H1 (cell line): ENCODE measurements at places on chromosomes 12 and 14.

- no peak for DNase-seq
Observed at GRCh38 chr12:69833696-69834095, 8.7 kb downstream of the MYRFL start.

DNA sequence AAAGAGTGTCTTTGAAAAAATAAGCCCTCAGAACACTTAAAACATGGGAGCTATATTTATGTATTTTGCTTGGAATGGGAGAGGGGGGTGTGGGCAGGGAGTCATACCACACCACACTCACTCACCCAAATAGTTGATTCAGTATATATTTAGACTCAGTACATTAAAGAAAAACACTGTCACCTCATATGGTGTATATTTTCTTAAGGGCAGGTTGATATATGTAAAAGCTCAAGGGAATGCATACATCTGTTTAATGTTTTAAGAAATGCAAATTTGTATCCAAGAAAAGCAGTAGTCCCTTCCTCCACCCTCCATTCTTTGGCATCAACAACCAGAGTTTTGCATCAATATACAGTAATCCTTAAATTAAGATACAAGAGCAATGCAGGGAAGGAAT lies 1.4 kb downstream of the NFYB start:
- no peak for DNase-seq

- DNase-seq: no peak
Observed at GRCh38 chr12:30936036-30936435, 9.5 kb downstream of the TSPAN11 start.

GRCh38 chr12:130253866-130254265 lies 83.8 kb upstream of the PIWIL1 start:
- DNase-seq: no peak

GRCh38 chr14:70392676-70393075 lies 24.2 kb downstream of the SYNJ2BP start:
- no peak for DNase-seq

GRCh38 chr12:42296503-42297109 lies 29.3 kb downstream of the ZCRB1 start:
- peak; percentile 54 for DNase-seq

DNA sequence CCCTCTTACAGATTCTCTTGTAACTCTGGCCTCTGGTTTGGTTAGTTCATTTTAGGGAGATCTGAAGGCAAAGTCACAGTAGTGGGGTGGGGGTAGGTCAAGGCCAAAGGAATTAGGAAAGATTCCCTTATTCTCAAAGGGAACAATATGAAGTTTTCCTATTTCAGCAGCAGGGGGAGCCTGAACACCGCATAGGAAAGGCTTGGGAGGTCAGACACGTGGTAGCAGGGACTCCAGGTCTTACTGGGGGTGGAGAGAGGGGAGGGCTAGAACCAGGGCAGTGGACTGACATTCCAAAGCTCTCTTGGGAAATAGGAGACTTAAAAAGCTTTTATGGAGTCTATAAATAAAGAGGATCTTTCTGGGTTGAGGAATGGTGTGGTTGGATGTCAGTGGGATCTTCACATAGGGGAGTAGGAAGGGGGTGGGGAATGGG lies 1.3 kb downstream of the ZC3H10 start:
- DNase-seq: no peak

DNA sequence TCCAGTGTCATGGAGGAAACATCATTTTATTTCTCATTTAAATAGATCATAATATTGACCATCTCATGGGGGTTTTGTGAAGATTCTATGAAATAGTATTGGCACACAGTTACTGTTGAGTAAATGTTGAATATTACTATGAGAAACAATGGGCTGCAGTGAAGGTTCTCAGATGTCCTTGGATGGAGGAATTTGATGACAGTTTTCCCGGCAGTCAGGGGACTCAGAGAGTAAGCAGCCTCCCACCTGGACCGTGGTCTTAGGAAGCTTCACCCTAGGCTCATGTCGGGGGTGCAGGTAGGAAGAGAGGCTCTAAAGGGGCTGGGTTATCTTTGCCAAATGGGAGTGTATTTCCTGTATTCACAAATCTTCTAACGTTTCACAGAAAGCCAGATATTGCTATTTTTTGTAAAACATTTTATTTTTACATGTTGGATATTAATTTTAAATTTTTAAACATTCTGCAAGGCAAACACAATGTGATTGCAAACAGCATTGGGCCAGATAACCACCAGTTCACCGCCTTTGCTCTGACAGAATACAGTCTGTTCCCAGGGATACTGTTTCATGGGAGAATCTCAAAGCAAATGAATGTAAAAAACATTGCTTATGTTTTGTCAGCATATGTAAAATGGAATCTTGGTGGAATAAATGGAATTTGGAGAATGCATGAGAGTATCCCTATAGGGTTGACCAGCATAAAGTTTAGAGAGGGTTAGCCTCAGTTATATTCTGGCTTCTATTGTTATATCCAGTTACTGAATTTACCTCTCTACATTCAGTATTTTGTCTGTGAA lies 380.8 kb upstream of the TMEM132C start:
- DNase-seq: no peak

- no peak for DNase-seq
Observed at GRCh38 chr14:69615496-69616407, 4.4 kb downstream of the SUSD6 start.

DNA sequence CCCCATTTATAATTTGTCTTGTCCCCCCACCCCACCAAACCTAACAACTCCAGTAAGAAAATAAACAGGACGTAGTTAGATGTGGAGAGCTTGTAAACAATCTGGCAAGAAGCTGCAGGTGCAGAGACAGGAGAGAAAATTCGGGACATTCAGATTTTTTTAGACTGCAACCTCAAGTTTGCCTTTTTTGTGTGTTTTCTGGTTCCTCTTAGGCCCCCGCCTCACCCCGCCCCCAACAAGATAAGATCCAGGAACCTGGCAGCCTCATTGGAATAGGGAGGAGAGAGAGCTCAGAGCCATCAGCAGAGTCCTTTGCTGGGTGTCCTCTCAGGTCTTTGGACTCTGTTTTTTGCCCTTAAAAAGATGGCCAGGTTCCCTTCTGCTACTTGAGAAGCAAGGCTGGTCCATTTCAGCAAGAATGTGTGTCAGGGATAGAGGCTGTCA lies 2.9 kb downstream of the HOXC10 start:
- DNase-seq: no peak

DNA sequence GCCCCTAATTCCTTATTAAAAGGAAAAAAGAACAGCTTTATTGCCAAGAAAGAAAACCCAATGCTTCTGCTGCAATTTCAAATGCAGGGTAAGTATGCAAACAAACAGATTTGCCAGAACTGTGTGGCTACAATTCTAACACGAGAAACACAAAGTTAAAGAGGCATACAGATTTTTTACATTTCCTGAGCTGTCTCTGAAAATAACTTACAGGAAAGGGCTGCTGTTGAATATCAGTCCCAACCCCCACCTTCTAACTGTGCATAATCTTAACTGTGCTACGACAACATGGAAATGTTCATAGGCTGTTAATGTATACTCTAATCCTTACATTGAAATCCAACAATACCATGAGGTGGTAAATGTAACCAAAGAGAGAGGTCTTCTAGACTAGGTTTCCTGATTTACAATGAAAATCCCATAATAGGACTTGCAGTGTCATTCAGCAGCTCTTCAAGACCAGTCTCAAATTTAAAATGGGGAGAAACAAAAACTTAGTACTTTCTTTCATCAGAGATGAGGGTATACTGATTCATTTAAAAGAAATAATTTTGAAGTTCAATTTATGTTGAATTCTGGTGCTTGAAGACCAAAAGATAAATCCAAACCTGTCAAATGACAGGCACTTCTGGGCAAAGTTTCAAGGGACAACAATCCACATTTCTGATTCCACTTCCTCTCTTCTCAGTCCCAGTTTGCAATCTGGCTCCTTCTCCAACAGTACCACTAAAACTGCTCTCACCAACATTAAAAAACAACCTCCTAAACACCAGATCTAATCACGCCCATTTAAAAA lies 14.4 kb downstream of the FGD6 start:
- DNase-seq: no peak

GRCh38 chr12:112170971-112171596 lies 45.7 kb downstream of the TRAFD1 start:
- DNase-seq: no peak
